Stimulated activated CD4-positive, alpha-beta T cell treated with anti-CD3 and anti-CD28 coated beads, Interleukin-2, amount 100 ng/mL, for 48 hours (primary cell): ENCODE measurements at places on chromosomes 13 and 19.

- no peak for DNase-seq
These were observed 29.8 kb upstream of the PABPC3 start for GRCh38 chr13:25065974-25066770.

DNA sequence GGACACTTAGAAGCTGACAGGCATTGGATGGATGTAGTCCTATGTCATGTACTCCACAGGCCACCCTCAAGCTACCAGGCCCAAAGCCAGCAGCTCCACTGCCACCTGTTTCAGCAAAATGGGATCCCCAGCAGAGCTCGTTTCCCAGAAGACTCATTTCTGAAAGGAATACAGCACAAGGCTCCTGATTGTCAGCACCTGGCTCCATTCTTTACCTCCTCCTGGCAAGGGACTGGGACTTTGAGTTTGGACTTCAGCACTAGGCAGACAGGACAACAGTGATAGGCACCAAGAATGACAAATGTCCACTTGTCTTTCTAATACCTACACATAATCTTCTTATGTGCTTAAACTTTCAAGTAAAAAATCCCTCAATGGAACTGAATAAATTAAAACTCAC, 150.4 kb upstream of the RXFP2 start:
- DNase-seq, result no peak

DNA sequence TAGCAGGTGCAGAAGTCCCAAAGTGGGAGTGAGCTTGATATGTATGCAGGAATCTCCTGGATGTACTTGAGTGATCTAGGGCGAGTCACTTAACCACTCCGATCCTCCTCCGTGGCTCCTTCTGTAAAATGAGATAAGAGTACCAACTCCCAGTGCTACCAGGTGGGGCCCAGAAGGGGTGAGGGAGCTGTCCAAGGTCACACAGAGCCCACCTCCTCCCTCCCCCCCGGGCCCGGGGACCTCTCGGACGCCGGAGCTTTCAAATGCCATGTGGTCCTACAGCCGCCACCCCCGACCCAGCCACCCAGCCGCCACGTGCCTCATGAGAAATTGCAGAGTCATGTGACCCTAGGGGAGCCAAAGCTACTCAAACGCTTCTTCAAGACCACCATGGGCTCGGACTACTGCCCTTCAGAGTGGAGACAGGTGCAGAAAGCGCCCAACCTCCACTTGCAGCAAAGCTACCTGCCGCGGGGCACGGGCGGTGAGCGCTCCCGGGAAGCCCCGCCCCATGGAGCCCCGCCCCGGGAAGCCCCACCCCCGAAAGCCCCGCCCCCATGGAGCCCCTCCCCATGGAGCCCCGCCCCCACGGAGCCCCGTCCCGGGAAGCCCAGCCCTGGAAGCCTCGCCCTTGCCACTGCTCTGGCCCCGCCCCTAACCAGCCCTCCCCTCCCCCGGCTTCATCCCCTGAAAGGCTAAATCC, 10.1 kb upstream of the ZNF358 start:
- peak; percentile 40 for DNase-seq

DNA sequence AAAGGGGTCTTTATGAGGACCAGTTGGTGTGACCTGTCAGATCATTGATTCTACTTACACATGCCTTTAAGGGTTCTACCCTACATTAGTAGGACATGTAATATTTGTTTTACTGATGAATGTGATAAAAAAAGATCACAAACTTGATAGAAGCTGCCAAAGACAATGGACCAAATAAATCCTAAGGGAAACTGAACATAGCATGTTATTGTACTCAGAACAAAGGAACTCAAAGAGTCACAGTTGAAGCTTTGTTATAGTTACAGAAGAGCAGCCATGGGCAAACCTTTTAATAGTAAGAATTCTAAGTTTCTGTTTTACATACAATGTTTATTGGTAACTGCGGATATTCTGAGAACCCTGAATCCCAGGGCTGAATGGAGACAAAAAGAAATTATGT, 780.1 kb downstream of the SLITRK6 start:
- no peak for DNase-seq

DNA sequence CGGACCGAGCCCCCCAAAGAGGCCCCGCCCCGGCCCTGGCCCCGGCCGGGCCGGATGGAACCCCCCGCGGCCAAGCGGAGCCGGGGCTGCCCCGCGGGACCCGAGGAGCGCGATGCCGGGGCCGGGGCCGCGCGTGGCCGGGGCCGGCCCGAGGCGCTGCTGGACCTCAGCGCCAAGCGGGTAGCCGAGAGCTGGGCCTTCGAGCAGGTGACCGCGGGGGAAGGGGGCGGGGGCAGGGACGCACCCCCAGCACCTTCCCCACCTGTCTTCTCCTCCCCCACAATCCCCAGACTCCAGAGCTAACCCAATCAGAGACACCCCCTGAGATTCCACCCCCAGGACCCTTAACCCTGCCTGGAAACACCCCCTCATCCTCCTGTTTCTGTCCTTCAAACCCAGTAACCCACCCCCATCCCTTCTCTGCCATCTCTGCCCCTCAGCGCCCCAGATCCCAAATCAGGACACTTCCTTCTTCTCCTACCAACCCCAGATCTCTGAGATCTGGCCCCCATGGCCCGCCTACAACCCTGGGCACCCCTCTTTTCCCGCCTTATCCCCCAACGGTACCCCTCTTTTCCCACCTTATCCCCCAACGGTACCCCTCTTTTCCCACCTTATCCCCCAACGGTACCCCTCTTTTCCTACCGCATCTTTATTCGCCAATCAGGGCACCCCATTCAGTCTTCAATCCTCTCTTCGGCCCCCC, 505 bp downstream of the ZSWIM4 start:
- DNase-seq, result no peak

- DNase-seq, result no peak
These were observed 716.2 kb upstream of the GPC6 start for GRCh38 chr13:92510416-92510815.

GRCh38 chr13:51425410-51426042, 27.3 kb downstream of the INTS6 start:
- no peak for DNase-seq

- DNase-seq, result no peak
These were observed 45.1 kb downstream of the TMEM255B start for GRCh38 chr13:113804017-113804702.

DNA sequence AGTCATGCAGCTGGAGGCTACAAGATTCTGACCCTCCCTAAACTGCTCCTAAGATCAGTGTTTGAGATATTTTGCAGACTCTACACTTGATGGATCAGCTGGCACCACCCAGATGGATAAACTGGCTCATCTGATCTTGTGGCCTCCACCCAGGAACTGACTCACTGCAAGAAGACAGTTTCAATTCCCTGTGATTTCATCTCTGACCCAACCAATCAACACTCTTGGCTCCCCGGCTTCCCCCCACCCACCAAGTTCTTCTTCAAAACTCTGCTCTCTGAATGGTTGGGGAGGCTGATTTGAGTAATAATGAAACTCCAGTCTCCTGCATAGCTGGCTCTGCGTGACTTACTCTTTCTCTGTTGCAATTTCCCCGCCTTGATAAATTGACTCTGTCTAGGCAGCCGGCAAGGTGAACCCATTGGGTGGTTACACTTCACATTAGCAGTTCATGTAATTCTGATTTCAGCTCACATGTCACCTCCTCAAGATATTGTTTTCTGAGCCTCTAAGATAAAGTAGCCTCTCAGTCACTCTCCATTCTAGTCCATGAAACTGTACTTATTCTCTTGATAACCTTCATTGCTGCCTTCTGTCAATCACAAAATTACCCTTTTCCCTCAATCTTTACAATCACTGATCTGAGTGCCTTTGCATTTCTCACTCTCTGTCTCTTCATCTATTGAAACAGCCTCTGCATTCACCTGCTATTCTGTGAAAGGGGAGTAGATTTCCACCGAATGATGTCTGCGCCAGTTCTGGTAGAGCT, 9.9 kb upstream of the FPR3 start:
- peak; percentile 35 for DNase-seq

- DNase-seq, result no peak
These were observed 16.6 kb downstream of the ATP4B start for GRCh38 chr13:113641426-113641825.

DNA sequence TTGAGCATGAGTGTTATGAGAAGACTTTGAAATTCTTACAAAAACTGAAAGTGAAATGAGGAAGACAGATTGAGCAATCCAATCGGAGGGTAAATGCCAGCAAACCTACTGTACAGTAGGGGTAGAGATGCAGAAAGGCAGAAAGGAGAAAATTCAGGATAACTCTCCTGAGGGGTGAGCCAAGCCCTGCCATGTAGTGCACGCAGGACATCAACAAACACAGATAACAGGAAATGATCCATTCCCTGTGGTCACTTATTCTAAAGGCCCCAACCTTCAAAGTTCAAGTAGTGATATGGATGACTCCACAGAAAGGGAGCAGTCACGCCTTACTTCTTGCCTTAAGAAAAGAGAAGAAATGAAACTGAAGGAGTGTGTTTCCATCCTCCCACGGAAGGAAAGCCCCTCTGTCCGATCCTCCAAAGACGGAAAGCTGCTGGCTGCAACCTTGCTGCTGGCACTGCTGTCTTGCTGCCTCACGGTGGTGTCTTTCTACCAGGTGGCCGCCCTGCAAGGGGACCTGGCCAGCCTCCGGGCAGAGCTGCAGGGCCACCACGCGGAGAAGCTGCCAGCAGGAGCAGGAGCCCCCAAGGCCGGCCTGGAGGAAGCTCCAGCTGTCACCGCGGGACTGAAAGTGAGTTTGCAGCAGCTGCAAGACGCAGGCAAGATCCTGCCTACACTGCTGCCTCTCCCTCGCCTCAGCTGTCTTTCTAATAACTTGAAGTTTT, at the start of gene TNFSF13B:
TSS of gene TNFSF13B (plus strand) at position 118 of the 728 bp plus-strand sequence. CDS start at position 296, 178 bp downstream.
- peak; percentile 44 for DNase-seq

GRCh38 chr13:75415171-75415570, 66.8 kb downstream of the TBC1D4 start:
- no peak for DNase-seq

- DNase-seq, result no peak
These were observed 192.1 kb downstream of the KATNAL1 start for GRCh38 chr13:30115257-30115600.

GRCh38 chr13:29621051-29621800, 25.7 kb upstream of the SLC7A1 start:
- no peak for DNase-seq

GRCh38 chr19:51777570-51778462, 16.8 kb downstream of the FPR2 start:
- DNase-seq, result peak; percentile 40

- DNase-seq, result no peak
These were observed 62.5 kb upstream of the PDX1 start for GRCh38 chr13:27857282-27857681.

DNA sequence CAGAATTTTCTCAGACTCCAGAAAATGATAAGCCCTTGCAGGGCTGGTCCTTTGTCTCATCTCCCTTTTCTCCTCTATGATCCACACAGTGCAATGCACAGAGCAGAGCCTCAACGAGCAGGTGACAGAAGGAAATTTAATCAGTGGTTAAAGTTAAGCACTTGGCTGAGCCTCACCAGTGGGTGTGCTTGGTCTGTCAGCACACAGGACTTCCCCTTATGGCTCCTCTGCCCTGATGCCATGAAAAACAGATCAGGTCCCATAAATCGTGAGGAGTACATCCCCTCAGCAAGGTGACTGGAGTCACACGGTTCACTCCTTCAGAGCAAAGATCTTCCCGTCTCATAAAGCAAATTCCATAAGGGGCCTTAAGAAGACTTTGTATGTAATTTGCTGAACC, 818.2 kb downstream of the UQCRFS1 start:
- DNase-seq, result no peak

GRCh38 chr13:64248371-64249065, 2832.9 kb upstream of the PCDH20 start:
- DNase-seq, result no peak

GRCh38 chr19:30877661-30878113, 471.5 kb downstream of the TSHZ3 start:
- no peak for DNase-seq

- DNase-seq, result no peak
These were observed 569.8 kb downstream of the FGF9 start for GRCh38 chr13:22240716-22241115.

DNA sequence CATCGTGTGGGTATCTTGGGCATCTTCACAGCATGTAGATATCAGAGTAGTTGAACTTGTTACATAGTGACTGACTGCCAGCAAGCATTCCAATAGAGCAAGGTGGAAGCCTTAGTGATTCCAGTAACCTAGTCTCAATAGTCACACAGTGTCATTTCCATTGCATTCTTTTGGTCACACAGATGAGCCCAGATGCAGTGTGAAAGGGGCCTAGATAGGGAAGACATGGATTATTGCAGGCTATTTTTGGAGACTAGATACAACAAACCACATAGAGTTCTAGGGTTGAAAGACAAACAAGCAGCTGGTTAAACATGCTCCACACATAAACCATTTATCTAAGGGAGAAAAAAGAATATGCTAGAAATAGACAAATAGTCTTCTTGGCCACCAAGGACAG, 553.5 kb downstream of the DCT start:
- no peak for DNase-seq

GRCh38 chr19:13963603-13964105, 11.3 kb downstream of the DCAF15 start:
- DNase-seq, result no peak

GRCh38 chr13:85223883-85224656, 575.1 kb downstream of the SLITRK6 start:
- no peak for DNase-seq

DNA sequence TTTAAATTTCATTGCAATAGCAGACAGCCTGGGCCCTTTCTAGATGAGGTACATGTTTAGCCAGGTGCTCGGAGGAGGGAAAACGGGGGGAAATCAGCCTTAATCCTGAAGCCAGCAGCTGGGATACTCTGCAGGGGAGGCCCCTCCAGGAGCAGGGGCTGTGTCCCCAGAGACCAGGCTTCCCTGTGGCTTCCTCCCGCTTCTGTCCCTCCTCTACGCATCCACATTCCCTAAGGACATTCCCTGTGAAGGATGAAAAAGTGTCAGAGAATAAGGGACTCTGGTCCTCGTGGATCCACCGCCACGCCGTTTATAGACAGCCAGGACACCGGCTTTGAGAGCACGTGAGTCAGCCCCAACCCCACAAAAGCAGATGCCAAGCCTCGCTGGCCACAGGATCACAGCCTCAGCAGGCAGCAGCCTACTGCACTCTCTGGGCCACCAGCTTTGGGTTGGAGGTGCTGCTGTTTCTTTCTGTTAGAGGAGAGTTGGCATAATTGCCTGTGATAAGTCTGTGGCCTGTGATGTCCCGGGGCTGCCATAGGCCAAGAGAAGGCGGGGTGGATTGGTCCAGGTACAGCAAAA, 36.7 kb upstream of the RANBP3 start:
- DNase-seq, result no peak

DNA sequence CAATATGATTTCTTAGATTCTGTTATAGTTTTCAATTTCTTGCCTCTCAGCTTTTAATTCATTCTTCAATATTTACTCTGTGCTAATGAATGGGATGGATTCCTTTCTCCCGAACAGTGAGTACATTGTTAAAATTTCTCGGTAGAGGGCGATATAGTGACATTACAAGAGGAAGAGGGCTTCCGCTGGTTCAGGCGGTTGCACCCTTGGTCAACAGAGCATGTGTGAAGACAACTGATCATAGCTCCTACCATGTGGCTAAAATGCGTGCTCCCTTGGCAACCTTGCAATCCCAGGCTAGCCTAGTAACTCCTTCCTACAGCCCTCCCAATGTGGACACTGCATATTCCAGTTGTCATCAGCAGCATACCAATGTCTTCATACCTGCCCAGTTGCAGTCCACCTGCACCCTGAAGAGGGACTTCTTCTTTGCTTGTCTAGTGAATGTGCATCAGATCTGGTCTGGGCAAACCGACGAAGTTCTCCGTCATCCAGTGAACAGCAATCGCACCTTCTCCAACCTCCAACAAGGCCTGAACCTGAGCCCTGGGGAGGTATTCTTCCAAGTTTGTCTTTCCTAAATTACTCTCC, 653.0 kb upstream of the GPC6 start:
- DNase-seq, result no peak

- DNase-seq, result no peak
These were observed 8.5 kb downstream of the MED26 start for GRCh38 chr19:16619457-16619856.
